Activated CD4-positive, alpha-beta memory T cell treated with anti-CD3 and anti-CD28 coated beads for 36 hours (primary cell): ENCODE measurements at places on chromosomes 3 and 15. TPM values are rescaled to one million over a fixed set of nuclear protein-coding genes. Genes with fewer than 3 reads are reported as not detected.
A peak's percentile ranks its signal among the peaks of the same experiment; 100 is the strongest.

DNA sequence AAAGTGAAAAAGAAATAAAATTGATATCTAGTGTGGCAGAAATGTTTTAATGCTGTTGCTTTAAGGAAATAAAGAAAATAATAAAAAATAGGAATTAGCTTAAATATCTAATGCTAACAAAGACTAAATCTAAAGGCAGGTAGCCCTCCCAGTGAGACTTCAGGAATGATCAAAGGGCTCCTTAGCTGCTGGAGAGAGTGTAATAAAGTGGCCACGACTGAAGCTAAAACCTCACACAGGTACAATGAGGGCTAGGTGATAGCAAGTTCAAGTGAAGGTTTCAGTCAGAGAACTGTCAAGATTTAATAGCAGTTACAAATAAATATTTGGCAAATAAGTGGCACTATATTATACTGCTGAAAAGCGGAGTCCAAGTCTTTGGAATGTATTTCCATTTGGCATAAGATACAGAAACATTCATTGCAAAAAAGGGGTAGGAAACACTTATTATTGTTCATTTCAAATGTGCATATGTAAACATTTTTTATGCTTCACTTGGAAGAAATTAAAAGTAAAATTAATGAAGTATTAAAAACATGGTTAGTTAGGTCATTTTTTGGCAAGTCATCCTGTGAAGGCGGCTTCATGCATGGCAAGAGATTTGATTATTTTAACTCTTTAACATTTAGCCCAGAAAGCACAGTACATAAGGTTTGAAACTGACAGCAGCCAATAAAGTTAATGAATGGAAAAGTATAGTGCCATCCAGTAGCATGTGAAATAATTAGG, 168.2 kb downstream of the ECT2 start:
- DNase-seq, result no peak

GRCh38 chr3:148923592-148923991, 58.5 kb downstream of the CPA3 start:
- DNase-seq, result no peak

- no peak for DNase-seq
Observed at GRCh38 chr3:175356899-175357324, 497.8 kb downstream of the NAALADL2 start.

DNA sequence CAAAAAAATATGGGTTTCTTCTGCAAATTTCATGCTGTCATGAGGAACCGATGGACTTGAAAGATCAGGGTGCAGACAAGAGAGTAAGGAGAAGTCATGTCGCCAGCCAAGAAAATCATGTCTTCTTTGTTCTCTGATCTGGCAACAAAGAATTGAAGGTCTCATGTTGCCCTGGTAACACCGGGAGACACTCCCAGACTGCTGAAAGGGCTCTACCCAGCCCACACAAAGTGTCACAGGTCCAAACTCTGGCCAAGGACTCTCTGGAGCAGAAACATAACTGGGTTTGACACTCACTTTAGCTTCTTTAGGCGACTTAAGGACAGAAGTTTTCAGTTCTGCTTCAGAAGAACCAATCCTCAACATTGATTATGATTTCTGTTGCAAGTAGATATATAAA, 42.9 kb downstream of the SIDT1 start:
- no peak for DNase-seq

GRCh38 chr3:116179091-116179490, 266.2 kb downstream of the LSAMP start:
- DNase-seq, result no peak

DNA sequence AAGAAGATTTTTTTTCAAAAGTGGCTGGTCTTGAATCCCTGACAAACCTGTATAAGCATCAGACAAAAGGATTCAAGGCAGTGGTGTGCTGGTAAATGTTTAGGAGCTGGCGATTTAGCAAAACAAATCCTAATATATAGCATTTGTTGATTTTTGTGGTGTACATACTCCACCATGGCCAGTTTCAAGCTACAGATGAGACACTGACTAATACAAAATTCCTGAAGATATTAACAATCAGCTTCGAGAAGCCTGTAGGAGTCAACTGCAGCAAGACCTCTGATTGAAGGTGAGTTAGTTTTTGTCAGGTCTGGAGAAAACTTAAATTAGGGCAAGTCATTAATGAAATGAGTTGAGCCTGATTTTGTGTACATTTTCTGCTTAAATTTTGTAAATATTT, 6.7 kb downstream of the STRIT1 start:
- no peak for DNase-seq

PLCH1 gene
- total RNA-seq, result 0.10 TPM

SNTN gene
- total RNA-seq, result not detected

ABHD5 gene
- total RNA-seq, result 10.0 TPM

STRA6 gene
- not detected for total RNA-seq

DNA sequence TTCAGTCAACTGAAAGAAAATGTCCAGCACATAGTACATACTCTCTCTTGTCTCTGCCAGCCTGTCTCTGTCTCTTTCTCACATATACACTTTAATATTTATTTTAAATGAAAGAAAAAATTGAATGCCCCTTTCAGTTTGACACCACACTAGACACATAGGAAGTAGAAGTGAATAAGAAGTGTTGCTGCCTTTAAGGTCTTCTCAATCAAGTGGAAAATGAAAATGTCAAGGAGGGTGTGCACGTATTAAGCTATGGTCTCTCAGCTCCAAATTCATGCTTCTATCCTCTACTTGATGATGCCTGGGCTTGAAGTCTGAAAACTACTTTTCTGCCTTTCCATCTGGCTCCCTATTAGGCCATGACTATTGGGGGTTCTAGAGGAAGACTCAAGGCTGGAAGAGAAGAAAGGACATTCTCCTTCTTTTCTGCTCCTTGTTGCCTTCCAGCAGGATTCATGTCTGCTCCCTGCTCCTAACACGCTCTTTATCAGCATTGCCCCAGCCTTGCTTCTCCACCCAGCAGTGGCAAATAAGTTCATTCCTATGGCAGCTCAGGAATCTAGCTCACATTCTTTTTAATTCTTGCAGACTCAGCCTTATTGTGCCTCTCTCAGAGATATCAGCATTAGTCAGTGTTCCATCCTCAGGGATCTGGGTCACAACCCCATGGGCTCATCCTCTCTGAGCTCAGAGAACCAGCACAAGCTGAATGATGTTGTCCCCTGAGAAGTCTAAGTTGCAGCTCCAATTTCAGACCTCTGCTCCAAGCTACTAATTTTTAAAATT, 609.1 kb upstream of the GRM7 start:
- no peak for DNase-seq

LTK gene
- 0.29 TPM for total RNA-seq

- no peak for DNase-seq
Observed at GRCh38 chr15:49063402-49064280, 17.4 kb upstream of the SECISBP2L start.

GRCh38 chr15:32833379-32833821, 115.6 kb downstream of the GREM1 start:
- DNase-seq, result no peak

ACTRT3 gene
- 1.0 TPM for total RNA-seq

C3orf22 gene
- not detected for total RNA-seq

DNA sequence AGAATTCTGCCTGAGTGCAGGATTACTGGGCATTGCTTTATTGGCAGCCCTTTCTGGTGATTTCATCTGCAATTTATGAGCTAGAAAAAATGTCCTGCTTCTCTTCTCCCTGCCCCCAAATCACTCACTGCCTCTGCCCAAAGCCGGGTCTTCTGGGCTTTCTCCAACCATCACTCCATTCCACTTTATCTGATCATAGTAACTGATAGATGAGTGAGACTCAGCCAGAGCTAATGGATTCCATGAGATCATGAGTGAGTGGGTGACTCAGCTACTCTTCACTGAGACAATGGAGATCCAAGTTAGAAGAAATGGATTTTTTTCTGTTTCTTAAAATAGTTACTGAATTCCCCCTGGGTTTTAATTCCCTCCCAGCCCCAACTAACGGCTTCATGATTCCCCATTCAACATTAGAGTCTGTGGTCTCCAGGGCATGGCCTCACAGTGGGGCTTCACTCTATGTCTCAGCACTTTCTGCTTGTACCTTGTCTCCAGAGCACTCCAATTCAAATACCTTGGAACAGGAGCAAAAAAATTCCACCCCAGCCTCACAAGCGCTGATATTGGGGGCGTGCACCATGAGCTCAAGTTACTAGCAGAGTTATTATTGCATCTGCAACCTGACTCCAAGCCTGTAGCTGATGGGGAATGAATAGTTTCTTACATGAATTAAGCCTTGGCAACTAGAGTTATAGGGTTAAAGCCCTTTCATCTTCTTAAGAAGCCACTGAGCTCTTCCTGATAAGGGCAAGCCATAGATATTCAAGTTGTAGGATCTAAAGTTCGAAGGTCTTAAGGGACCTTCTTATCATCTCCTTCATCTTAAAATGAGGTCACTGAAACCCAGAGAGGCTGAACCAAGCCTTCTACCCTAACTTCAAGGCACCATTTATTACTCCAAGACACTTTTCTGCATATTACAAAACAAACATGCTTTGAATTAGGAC, 85.9 kb downstream of the AGBL1 start:
- no peak for DNase-seq

ERC2 gene
- not detected for total RNA-seq

DNA sequence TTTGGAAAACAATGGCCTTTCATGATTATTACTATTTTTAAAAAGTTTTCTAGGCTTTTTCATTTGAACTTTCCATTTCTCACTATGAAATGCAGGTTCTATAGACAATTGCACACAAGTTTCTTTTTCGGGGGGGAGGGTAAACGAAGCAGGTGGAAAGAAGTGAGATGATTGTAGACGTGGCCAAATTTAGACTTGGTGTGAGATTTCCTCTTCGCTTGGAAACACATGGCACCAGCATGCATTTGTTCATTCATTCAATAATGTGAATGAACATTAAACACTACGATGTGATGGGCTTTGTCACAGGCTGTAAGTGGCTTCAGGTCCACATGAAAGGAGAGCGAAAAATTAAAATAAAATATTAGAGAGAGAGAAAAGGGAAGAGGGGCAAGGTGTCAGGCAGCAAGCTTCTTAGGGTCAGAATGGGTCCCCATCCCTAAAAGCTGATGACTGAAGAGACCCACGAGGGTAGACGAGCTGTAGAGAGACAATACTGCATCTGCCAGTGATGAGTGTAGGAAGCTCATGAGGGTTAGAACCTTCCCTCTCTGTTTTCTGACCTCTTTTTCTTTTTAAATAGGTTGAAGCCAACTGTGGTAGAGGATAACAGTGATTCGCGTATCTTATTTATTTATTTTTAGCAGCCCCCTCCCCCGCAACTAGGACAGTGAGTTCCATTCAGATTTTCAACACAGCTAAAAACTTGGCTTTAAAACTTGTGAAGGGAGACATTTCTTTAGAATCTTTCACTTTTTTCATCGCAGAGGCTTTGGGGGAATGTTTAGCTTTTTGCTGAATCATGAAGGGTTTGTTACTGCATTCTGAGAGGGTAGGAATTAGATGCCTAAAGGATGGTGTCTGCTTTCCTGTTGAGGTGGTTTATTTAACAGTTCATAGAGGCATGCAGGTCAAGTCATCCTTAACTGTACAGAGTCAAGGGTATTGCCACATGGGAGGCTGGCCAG, 36.2 kb downstream of the GAP43 start:
- DNase-seq, result no peak

DNA sequence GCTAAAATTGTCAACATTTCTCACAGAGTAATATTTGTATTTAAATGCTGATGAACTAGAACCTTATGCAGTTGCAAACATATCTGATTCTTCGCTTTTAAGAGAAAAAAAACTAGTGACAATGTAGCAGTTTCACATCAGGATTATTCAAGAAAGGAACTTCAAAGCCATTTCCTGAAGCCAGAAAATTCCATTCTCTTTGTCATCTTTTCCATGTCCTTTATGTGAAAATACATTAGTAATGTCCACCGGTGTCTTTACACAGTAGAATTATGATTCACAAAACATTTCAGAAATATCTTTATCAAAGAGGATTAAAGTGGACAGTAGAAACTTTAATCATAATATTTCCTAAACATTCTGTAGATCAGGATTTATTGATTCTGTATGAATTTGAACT, 12.7 kb upstream of the LXN start:
- no peak for DNase-seq

GRCh38 chr3:187870360-187871203, 125.3 kb upstream of the BCL6 start:
- peak; percentile 45 for DNase-seq

SACM1L gene
- 64.3 TPM for total RNA-seq

DNA sequence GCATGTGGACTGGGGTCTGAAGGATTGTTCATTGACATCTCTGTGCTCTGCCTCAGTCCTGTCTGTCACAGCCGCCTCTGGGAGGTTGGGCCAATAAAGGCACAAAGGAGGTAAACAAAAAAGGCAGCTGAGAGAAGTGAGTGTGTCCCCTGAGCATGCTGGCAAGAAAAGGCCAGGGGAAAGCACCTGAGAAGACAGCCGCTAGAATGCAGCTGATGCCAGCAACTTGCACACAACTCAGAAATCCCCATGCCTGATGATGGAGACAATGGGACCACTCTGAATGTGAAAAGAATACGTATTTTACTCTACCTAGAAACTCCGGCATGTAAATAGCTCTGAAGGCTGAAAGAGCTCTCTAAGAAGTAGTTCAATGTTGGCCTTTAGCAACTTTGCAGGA, 118.7 kb downstream of the KCNH8 start:
- no peak for DNase-seq

GRCh38 chr3:45026038-45026437, at the start of gene CLEC3B:
Gene CLEC3B (plus strand): TSS chr3:45026303. CDS start chr3:45026363, 60 bp downstream.
- no peak for DNase-seq

DNA sequence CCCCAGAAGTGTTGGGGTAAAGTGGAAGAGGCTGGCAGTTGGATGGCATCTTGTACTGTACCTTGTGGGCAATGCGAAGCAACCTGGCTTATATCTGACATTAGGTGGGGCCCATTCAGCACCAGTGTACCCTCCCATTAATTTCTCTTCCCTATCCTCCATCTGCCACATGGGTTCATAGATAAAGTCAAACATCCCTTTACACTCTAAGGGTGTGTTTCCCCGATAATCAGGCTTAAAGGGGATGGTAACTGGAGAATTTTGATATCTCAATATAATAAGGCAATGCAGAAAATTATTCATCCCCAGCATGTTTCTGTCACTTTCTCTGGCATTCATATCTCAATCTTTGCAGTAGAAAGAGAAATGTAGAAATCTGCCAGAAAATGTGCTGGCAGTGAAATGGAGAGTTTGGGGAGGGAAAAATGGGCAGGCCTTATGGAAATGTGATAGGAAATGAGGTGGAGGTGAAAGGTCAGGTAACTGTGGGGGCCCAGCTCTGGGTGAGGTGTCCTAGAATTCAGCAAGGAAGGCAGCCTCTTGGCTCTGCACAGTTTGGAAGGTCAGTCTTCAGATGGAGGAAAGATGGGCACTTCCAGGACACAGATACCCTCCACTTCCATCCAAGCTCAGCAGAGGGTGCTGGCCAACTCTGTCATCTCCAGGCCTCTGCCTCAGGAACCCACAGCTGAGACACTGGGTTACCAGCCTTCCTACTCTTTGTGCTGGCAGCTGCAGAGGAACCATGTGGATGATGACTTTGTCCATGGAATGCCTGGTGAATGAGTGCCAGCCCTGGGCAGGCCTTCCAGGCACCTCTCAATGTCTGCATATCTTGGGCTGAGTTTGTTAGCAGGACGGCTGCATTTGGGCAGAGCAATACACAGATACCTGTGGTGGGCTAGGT, 325.9 kb upstream of the CTDSPL start:
- DNase-seq, result no peak

- DNase-seq, result no peak
Observed at GRCh38 chr15:38620098-38620497, 55.5 kb upstream of the RASGRP1 start.
